ENCODE measurements at places on chromosomes 1 and 21.

DNA sequence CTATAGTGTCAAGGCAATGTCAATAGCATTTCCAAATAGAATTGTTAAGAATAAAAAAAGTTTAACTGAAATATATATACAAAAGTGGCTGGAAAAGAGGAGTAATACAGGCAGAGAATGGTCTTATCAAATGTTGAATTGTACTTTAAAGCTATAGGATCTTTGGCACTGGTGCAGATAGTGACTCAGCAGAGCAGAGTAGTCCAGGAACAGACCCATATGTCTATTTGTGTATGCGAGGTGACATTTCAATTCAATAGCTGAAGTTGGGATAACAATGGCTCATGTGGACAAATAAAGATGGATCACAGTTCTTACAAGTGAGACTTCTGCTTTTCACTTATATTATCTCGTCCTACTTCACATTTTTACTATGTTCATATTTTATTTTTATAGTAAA lies 543.0 kb upstream of the B3GALT2 start:
- peak; percentile 9 for DNase-seq

DNA sequence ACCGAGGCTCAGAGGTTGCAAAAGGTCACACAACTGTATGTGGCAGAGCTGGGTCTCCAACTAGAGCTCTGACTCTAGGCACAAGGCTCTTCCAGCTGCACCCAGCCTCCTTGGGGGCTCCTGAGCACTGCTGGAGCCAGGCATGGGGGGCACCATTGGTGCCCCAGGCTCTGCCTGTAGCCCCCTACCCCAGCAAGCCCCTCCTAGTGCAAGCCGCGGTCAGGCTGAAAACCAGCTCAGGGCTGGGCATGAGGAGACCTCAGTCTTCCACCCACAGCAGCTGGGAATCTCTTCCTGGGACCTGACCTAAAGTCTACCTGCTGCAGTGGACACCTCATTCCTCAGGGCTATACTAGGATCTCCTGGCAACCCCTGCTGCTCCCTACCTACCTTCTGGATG lies 14.6 kb downstream of the TNNT2 start:
- no peak for DNase-seq

DNA sequence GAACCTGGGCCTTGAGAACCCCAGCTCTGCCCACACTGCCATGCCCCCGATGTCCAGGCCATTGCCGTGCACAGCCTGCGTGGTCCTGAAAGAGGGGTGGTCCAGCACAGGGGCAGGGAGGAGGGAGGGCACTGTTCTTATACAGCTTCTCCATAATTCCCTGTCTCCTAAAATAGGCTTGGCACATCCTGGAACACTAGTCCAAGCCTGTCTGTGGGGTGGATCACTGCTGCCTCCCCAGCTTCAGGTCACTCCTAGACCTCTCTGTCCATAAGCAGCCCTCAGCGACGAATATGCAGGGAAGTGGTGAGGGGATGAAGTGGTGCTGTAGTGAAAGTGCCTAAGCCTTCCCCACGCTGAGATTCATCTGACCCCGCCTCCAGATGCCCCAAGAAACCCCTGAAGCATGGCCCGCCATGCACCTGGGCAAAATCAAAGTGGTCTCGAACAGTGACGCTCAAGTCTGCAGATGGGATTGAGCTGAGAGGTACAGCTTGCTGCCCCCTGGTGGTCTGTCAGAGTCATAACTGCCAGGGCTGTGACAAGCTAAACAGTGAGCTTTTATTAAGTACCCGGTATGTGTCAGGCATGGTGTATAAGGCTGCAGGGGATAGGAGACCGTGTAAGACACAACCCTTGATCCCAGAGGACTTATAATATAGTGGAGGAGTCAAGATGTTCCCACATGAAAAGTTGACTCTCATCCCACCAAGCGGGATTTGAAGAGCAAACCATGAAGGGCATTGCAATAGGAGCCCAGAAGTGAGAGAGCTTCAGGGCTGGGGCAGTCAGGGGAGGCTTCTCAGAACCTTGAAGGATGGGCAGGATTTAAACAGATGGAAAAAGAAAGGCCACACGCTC lies 66.6 kb downstream of the FAM163A start:
- peak; percentile 74 for DNase-seq

- no peak for DNase-seq
Observed at GRCh38 chr1:80593197-80593596, 1207.5 kb upstream of the ADGRL2 start.

GRCh38 chr1:229158341-229158921 lies 112.5 kb upstream of the RAB4A start:
- no peak for DNase-seq

DNA sequence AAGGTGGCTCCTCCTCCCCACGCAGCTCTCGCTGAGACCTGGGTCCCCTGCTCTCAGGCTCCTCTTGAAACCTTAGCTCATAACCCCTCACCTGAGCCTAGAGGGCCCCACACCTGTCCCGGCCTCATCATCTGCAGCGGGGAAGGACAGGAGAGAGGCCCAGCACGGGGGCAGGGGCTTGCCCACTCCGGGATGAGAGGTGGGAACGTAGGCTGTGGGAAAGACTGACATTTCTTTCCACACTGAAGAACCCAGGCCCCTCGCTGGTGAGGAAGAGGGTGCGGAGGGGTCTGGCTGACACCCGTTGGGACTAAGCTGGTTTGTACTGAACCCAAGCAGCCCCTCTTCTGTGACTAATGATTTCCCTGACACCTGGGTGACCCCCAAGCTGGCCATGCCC lies 14.0 kb upstream of the NES start:
- DNase-seq = no peak

DNA sequence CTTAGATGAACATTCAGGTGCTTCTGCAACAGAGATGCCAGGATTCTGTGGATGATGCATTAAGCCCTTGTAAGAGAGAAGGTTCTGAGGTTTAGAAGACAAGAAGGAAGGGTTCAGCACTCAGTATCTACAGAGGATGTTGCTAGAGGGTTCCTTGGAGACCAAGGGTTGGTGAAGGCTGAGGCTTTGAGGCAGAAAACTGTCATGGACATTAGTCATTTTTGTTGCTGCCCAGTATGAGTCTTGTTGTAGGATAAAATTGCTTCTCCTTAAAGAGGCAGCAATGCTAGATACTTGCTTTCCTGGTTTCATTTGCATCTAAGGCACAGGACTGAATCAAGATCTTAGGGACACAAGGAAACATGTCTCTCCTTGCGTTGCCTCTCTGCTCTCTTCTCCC lies 319.4 kb upstream of the NFIA start:
- no peak for DNase-seq

DNA sequence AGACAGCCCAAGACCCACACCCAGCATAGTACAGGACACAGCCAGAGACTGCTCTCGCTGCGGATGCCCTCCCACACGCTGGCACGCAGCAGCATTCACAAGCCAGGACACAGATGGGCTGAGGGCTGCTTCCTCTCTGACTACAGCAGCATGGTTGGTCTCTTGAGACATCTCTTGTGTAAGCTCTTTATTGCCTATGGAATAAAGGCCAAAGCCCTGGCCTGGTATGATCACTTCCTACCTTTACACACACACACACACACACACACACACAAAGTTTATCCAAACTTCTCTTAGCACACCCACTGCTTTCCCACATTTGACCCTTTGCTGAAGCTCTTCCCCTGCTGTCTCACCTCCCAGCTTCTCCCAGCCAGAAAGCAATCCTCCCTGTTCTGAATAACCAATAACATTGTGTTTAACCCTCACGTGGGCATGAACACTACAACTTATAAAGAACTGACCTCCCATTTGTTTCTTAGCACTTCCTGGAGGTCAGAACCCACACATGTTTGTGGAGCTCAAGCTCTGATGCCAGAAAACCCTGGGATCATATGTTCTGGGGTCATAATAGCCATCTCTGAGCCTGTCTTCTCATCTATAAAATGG lies 1.2 kb upstream of the LUZP1 start:
- peak; percentile 91 for DNase-seq

All from NCI-H2171 treated with DMSO at 0.1 percent for 48 hours (cell line).